ENCODE measurements at places on chromosomes 2 and 18. TPM values are rescaled to one million over a fixed set of nuclear protein-coding genes. Genes with fewer than 3 reads are reported as not detected.

Gene B4GALT6
- 7.2 TPM for total RNA-seq

Gene STARD6
- total RNA-seq, result not detected

- DNase-seq, result no peak
Observed at GRCh38 chr18:9380621-9381395, 46.2 kb downstream of the TWSG1 start.

GRCh38 chr2:102258025-102258385, 53.4 kb upstream of the IL1RL1 start:
- no peak for DNase-seq

Gene DGKD
- 9.2 TPM for total RNA-seq

Gene CD207
- not detected for total RNA-seq

DNA sequence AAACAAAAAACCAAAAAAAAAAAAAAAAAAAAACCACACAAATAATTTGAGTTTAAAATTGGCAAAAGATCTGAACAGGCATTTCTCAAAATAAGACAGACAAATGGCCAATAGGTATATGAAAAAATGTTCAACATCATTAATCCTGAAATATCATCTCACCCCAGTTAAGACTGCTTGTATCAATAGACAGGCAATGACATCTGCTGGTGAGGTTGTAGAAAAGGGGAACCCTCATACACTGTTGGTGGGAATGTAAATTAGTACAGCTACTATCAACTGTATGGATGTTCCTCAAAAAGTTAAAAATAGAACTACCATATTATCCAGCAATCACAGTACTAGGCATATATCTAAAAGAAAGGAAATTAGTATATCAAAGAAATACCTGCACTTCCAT, 523.1 kb downstream of the XIRP2 start:
- no peak for DNase-seq
